Sciatic nerve (tissue), 2 donors: ENCODE measurements at places on chromosomes 2 and 18. TPM values are rescaled to one million over a fixed set of nuclear protein-coding genes. Genes with fewer than 3 reads are reported as not detected.

DNA sequence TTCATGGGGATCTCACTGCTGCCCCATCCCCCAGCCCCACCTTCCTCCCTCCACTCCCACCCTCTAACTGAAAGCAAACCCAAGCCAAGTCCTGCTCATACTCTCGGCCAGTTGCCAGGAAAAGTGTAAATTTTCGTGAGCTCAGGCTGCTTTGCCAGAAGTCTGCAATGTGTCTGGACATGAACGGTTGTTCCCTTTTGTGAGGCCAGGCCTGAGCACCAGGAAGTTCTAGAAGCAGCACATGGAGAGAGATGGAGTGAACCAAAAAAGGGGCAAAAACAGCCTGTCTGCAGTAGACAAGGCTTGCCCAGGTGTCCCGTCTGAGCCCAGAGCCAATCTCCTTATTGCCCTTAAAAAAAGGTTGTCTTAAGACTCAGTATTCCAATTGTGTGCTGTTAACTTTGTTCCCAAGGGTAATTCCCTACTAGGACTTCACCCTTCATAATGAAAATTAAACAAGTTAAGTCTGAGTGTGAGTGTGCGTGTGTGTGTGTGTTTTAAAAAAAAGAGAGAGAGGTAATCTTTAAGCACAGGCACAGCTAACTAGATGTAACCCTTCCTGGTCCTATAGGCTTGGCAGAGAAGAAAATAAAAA is 247.1 kb downstream of the BCL11A start:
- no peak for DNase-seq

AFF3 gene
- 14.2 TPM for total RNA-seq

DNA sequence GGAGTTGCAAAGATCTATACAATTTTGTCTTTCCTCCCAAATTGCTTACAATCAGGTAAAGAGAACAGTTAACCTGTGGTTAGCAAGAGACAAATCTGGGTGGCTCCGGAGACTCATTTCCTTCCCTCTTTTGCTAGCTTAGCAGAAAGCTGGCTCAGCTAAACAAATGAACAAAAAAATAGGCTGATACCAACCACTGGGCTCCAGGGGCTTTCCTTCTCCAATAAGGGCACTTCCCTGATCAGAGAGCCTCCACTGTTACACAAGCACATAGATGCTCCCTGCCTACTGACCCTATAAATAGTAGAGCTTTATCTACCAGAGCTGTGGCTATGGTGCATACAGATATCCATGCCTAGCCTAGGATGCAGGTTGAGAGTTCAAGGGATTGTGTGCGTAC is 90.1 kb upstream of the ARL5A start:
- DNase-seq, result no peak

- no peak for DNase-seq
These were observed 205.3 kb downstream of the TMEM247 start for GRCh38 chr2:46684661-46685060.

GRCh38 chr2:113213061-113213930 is 39.5 kb downstream of the PSD4 start:
- no peak for DNase-seq

DNA sequence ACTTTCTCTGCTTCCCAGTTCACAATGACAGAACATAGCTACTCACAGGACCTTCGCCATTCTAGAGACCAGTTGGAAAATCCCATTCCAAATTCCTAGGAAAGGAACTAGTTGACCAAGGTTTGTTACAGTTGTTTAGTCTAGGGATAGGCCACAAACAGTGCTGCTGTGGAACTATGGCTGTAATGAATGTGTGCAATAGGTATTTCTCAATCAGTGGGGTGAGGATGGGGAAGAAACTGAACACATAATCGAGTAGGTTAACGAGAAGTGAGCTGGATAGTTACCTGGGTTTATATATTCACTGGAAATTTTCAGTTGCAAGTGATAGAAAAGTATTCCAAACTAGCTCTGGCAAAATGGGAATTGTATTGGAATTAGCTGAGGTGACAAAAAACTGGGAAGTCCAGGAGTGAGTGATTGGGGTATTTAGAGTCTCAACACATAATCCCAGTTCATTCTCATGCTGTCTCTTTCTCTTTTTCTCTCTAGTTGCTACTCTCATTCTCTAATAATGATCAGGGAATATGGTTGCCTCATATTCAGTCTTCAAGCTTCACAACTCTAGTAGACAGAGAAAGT is 18.2 kb upstream of the HMSD start:
- no peak for DNase-seq

NETO1 gene
- 6.0 TPM for total RNA-seq

DNA sequence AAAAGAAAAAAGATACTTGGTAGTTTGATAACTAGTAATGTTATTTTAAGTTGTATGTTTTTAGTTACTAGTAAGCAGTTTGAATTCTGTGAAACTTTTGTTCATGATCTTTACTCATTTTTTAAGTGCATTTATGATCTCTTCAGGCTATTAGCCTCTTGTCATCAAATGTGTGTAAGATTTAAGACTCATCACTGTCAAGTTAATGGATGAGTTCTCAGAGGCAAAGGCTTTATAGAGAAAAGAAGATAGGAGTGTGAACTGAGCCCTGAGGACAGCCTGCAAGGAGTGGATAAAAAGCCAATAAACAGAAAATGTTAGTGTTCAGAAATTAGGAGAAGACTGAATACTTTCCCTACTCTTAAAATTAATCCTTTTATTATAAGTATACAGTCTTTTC is 13.5 kb downstream of the NDUFV2 start:
- DNase-seq, result no peak
